Retina (tissue), 1 donor: ENCODE measurements at places on chromosomes 6 and 20.

GRCh38 chr6:166781331-166781730 is 154.3 kb upstream of the RPS6KA2 start:
- DNase-seq, result no peak

- no peak for DNase-seq
These were observed 39.5 kb downstream of the UNC5CL start for GRCh38 chr6:40999569-40999968.

GRCh38 chr6:116396441-116396840 is 25.7 kb downstream of the DSE start:
- DNase-seq, result no peak

- peak; percentile 60 for DNase-seq
These were observed 12.9 kb upstream of the ZNF343 start for GRCh38 chr20:2521369-2522305.

DNA sequence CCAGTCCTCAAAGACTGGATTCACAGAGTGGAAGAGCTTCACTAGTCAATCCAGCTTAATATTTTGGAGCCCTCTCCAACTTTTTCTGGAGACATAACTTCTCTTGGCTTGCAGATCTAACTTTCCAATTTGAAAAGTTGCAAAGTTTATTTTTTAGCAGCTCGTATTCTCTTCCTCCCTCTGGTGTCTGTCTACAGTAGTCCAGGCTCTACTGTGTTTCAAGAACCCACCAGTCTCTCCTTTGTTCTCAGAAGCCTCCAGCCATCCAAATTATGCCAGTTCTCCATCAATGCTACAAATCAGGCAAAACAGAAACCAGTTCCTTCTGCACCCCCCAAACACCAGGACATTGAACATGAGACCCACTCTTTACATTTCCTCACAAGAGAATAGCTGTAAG is 376.1 kb upstream of the OPRM1 start:
- DNase-seq, result no peak

- DNase-seq, result no peak
These were observed 166.8 kb upstream of the SLC22A16 start for GRCh38 chr6:110643175-110643574.

- DNase-seq, result no peak
These were observed 52.6 kb upstream of the SMIM29 start for GRCh38 chr6:34301408-34301807.

- DNase-seq, result no peak
These were observed 57.3 kb upstream of the MCM9 start for GRCh38 chr6:118992186-118992795.

- no peak for DNase-seq
These were observed 43.6 kb upstream of the IER3 start for GRCh38 chr6:30787954-30788353.

DNA sequence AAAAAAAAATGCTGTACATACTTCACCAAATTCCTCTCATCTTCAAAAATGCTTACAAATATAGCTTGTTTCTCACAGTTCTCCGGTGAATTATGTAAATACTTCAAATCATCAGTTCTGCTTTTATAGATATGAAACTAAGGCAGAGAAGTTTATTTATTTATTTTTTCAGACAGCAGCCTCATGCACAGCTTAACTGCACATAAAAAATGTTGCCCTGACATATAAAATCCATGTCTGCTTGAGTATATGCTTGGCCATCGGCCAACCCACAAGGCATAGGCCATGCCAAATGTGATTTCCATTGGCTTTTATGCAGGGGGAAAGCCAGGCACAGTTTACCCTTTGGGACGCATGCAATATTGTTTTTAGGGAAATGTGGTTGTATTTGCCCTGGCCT is 57.3 kb upstream of the PHACTR2 start:
- no peak for DNase-seq

DNA sequence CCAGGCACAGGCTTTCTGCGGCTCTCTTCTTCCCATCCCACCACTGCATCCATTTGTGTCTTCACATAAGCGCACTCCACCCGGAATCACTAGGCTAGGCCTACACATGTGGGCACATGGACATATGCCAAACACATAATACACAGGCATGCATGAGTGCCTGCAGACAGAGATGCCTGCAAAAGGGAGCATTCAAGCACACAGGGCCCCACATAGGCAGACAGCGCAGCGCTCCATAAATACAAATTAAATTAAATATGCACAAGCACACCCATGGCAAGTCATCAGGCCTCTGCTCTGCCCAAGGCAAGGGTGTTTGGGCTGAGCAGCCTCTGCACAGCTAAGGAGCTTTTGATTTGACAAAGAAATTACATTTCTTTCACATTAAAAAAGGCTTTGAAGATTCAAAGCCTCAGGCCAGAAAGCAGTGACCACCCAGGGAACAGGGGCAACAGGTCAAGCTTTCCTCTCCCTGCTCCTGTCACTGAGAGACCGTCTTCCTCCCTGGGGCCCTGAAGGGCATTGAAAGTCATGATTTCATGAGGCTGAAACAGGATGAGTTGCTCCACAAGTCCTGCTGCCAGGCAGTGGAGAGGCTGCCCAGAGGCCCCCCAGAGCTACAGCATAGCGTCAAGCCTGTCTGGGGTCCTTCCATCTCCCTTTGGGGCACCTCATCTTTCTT is 134.2 kb upstream of the LRFN2 start:
- DNase-seq, result peak; percentile 83

DNA sequence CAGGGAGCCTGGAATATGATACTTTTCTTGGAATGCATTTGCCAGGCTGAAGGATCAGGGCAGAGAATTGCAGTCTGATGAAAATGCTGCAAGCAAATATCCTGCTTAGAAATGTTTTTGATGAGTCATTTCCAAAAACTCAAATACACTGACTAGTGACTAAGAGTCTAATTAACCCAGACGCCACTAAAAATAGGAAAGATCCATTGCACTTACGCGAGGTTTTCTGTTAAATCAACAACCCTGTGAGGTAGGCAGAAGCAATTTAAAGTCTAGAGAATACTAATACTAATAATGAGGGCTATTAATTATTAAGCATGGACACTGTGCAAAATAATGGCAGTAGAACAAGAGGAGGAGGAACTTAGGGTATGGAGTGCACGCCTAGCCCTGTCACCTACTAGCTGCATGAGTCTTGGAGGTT is 130.1 kb upstream of the DOK5 start:
- DNase-seq, result no peak

DNA sequence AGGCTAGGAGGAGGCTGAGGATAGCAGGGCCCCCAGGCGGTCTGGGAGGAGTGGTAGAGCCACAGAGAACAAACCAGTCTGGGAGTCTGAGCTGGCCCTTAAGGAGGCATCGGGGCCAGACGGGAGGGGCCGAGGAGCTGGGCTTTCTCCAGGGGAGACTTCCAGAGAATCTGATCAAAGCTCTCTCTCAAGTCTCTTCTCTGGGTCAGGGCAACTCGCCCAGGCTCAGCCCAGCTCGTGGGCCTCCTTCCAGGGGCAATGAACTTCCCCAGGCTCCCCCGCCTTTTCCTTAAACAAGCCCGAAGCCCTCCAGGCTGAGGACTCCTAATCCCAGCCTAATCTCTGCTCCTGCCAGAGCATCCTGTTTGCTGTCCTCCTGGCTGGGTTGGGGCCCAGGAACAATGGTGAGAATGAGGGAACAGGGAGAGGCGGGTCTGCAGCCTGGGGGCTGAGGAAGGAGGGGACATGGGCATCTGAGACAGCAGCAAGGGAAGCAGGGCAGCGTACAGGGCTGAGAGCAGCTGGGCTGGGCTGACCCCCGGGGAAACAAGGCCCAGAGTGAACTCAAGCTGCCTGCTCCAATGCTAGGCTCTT is 173.6 kb downstream of the ANKRD60 start:
- DNase-seq, result peak; percentile 81

DNA sequence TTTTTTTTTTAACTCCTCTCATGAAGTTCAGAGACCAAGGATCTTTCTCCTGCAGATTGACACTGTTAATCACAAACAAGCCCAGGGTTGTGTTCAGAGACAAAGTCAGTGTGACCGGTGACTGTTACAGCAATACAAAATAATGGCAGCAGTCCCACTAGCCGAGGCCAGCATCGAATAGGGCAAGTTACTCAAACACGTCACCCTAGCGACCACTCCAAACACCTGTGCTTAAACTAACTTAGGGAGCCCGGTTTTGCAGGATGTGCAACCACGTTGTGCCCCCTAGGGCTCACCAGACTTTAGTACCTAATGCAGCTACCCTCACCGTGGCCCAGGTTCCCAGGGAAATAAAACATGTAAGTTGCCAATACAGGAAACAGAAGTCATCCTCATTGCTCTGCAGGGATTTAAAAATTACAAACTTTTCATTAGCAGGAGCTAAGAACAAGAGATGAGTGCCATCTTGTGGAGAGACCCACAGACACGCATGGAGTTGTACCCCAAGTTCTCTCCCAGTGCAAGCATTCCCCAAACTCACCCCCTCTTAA is 38.1 kb downstream of the FAM50B start:
- no peak for DNase-seq

DNA sequence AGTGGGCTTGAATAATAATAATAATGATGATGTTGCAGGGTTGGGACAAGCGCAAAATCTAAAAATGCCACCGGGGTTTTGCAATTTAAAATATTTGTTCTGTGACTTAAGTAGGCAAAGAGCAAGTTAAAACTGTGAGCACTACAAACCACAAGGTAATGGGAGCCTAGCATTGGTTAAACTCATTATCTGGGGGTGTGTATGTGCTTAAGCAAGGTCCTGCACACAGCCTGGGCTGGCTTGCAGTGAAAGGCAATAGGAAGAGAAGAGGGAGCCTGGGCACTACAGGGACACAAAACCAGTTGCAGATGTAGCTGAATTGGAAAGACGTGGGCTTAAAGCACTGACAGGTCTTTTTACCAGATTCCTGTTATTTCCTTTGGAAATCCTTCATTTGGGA is 11.7 kb downstream of the SIM1 start:
- no peak for DNase-seq

- peak; percentile 45 for DNase-seq
These were observed 574.2 kb upstream of the JAG1 start for GRCh38 chr20:11248011-11248409.

- DNase-seq, result no peak
These were observed 140.8 kb downstream of the FARS2 start for GRCh38 chr6:5401845-5402738.

GRCh38 chr6:54920628-54921027 is 74.1 kb downstream of the FAM83B start:
- no peak for DNase-seq

DNA sequence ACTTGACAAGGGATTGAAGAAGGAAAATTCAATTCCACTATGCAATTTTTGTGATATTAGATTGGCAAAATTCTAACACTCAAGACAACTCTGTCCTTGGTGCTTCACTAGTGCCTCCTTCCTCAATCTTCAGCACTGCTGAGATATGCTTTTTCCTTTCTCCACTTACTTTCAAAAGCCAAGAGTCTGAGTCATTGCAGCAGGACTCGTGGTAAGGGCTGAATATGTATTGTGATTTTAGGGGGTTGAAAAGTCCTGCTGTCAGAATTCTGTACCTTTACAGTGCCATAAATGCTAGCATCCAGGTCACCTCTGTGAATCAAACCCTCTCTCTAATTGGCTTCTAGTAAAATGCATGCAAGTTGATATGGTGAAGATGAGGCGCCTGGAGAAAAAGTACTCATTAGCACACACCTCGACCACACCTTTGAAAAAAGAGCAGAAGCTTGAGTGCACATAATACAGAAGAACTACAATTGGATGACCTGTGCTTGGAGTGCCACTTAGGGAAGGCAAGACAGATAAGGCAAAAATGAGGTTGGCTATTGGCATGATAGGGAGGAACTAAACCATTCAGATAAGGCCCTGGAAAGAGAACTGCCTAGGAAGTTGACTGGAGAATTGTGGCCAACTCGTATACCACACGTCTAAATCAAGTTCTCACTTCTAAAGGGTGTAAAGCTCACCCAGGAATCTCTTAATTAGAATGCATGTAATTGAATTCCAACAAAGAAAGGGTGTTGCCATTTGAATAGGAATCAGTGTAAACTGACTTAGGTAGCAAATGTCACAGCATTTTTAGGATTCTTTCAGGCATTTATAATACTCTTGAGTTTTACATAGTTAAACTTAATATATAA is 43.6 kb upstream of the FAM83B start:
- no peak for DNase-seq

DNA sequence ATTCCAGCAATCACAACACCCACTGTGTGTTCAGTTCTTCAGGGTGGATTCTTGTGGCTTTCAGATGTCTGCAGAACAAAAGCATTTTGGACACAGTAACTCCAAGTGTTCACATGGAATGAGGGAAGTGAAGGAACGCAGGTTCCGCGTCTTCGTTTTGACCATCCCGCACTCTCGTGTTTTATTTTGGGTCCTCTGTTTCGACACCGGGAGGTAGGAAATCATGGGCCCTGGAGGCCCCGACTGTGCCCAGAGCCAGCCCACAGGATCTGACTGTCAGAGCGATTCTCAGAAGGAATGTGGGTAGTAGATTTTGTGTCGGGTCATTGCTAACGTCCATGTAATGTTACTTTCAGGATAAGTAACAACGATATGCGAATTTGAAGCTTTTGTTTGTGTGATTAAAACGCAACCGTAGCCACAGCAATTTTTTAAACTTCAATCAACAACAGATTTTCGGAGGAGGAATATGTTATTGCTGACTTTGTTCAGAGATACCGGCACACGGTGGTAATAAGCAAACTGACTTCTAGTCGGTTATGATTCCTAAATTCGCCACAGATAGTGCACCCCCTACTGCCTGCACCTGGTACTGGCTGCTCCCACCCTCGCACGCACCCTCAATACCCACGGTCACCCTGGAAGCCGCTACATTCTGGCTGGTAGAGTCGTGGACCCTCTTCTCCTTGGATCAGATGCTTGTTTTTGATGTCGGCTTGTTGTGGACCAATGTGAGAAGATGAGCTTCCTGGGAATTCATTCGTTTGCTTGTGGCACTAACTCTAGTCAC is 10.5 kb downstream of the NPEPL1 start:
- no peak for DNase-seq

- DNase-seq, result no peak
These were observed 37.9 kb downstream of the MGME1 start for GRCh38 chr20:18006684-18007083.

DNA sequence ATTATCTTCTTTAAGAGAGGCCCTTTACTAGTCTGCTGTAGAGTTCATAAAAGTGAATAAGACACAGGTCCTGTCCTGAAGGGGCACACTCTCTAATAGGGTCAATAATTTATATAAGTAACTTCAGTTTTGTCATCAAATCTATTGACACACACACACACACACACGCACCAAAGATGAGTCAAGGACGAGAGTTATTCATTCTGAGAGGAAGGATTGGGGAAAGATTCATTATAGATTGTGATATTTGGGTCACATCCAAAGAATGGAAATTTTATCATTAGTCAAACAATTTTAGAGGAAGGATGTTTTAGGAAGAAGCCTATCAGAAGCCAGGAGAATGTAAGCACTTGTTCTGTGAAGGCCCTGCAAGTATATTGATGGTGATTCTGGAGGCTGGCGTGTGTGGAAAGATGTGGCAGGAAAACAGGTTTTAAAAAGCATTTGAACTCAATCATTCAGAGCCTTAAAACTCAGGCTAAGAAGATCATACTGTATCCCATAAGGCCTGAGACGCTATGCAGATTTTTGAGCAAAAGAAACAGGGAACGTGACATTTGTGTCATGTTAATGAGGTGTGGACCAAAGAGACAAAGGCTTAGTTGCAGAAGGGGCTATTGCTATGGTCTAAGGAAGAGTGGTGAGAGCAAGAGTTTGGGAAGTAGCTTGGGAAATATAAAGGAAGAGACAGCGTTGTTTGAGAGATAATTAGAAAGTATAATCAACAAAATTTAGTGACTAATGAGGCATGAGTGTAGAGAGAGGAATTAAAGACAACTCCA is 161.4 kb upstream of the PREP start:
- no peak for DNase-seq
